CD4-positive, alpha-beta T cell treated with Interferon gamma for 1 hour (primary cell): ENCODE measurements at places on chromosomes 3 and 15.

DNA sequence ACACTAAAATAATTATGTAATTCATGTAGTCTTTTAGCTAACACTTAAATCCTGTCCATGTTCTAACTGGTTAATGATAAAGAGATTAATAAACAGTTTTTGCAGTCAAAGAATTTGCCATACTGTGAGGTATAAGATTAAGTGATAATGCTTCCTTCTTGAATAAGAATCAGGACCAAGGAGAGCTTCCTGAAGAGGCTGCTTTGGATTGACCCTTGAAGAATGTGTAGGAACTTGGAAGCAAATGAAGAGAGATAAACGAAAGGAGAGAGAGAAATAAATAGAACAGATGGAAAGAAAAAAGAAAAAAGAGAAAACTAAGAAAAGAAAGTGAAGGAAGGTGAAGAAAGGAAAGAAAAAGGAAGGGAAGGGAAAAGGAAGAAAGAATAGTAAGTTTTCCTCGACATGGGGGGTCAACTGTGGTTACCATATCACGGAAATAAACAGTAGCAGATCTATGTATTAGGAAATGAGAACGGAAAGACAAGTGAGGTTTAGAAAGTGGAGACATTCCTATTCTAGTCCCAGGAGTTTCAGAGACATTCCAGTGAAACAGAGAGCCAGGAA, 539.8 kb downstream of the FGF12 start:
- DNase-seq: no peak

GRCh38 chr15:38085114-38085513, 150.7 kb downstream of the TMCO5A start:
- peak; percentile 46 for DNase-seq

- no peak for DNase-seq
These were observed 74.1 kb downstream of the ZNF280D start for GRCh38 chr15:56659197-56659596.

DNA sequence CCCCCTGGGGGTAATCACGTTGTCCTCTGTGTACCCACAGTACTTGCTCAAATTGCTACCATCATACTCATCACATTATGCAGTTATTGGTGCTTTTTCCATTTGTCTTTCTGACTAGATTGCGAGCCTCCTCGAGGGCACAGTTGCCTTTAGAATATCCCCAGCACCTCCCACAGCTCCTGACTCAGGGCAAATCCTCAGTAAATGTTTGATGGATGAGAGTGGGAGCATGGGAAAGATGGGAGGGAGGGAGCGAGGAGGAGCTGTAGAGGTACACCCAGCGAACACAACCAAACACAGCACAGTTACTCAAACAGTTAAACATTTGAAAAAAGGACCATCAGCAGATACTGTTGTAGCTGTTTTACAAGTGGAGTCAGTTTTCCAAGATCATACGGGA, 27.9 kb downstream of the SIDT1 start:
- DNase-seq: no peak

DNA sequence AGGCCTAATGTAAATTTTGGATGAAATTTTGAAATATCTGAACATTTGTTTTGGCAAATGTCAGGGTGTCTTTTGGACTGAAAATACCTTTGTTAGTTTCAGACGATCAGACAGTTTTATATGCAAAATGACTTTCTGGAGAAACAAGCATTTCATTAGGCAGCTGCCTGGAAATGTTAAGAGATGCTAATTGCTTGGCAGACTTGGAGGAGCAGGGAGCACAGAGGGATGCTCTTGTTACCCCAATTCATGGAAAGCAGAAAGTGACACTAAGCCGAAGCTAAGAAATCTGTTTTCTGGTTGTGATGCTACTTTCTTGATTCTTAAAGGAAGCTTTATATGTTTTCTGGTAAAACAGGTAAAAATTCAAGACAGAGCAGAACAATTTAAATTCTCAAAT, 204.3 kb upstream of the GBE1 start:
- no peak for DNase-seq

DNA sequence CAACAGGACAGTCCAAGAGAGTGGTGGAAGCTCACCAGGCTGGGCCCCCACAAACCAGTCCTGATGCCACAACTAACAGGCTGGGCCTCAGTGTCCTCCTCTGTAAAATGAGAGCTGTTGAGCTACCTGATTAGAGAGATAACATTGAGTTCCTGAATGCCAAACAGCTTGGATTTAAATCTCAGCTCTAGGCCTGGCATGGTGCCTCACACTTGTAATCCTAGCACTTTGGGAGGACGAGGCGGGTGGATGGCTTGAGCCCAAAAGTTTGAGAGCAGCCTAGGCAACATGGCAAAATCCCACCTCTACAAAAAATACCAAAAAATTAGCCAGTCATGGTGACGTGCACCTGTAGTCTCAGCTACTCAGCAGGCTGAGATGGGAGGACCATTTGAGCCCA, 20.1 kb upstream of the TMCC1 start:
- no peak for DNase-seq

DNA sequence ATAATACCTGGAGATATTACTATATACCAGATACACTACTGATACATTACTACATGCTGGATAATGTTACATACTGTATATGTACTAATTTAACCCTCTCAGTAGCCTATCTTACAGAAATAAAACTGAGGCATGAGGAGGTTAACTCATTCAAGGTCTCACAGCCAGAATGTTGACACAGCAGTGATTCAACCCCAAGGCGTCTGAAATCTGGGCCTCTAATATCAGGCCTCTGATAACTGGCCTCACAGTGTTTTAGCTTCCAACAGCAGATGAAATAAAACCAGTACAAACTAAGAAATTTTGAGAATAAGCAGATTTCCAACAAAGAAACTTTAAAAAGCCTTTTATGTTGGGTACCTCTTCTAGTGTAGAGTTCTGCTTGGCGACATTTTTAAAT, 23.4 kb downstream of the DZIP1L start:
- DNase-seq: no peak

GRCh38 chr15:71313806-71314205, 198.5 kb downstream of the THSD4 start:
- DNase-seq: no peak

- no peak for DNase-seq
These were observed 503.4 kb upstream of the NECTIN3 start for GRCh38 chr3:110568246-110568645.

- no peak for DNase-seq
These were observed 337.9 kb upstream of the KCNMB2 start for GRCh38 chr3:178198329-178198728.

DNA sequence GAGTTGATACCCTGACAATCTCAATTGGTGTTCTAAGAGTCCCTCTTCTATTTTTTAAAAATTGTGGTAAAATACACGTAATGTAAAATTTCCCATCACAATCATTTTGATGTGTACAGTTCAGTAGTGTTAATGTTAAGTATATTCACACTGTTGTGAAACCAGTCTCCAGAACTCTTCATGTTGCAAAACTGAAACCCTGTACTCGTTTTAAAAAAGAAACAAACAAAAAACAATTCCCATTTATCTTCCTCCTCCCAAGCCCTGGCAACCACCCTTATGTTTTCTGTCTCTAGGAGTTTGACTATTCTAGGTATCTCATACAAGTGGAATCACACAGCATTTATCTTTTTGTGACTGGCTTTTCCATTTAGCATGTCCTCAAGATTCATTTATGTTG, 28.7 kb upstream of the ALPK3 start:
- DNase-seq: no peak

DNA sequence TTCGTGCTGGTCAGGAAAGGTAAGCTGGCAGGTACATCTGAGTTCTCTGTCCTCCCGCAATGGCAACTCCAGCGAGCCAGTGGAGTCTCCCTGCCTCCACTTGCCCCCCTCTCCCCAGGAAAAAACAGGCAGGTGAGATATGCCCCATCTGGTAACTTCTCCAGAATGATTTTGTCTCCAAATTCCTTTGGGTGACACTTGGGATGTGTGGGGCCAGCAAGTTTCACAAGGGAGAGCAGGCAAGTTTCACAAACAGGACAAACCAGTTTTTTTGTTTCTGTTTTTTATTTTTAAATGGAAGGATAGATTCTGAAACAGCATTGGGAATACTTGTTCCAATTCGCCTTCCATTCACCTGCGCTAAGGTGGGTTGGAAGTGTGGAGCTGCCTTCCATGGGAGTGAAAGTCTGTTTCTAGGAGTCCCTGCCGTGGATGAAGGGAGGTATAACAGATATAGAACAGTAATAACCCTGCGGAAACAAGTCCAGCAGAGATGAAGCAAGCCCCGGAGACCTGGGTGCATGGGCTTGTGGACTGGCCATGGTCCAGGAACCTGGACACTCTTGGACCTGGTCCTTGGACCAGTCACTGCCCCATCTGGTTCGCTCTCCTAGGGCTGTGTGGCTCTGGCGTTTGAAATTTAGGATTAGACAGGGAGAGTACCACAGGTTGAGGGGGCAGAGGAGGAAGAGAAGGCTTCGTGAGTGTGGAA, 22.9 kb upstream of the KIF23 start:
- no peak for DNase-seq

- no peak for DNase-seq
These were observed 1227.6 kb upstream of the EPHA6 start for GRCh38 chr3:95586754-95587153.

- no peak for DNase-seq
These were observed 4.6 kb upstream of the LMOD3 start for GRCh38 chr3:69126999-69127398.

DNA sequence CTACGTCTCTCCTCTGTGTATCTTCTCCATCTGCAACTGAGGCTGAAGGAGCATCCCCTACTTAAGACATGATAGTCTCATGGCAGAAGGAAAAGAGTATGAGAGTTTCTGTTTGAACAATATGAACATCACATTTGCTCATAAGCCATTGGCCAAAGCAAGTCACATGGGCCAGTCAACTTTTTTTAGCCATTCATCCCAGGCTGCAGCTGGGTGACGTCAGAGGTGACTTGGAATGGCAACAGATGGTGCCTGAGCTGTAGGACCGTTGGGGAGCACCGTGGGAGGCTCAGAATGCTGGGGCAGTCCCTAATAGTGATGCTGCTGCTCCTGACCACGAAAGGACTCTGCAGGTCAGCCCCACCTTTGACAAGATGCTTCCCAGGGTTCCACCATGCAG, 58.7 kb downstream of the CRTC3 start:
- DNase-seq: no peak

DNA sequence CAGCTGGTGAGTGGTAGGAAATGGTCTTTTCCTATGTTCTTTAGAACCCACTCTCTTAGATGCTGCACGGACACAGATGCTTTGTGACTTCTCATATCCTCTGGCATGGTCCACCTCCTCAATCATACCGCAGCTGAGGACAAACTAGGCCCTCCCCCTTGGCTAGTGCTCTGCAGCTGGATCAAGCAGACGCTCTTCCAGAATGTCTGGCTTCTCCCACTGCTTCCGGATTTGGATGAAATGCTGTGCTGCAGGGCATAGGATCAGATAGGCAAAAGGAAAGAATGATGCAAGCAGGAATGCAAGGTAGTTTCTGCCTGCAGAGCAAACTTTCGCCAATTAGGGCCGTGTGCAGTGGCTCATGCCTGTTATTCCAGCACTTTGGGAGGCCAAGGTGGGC, 75.7 kb upstream of the SLC4A7 start:
- DNase-seq: no peak

GRCh38 chr15:57364282-57365007, 11.9 kb upstream of the CGNL1 start:
- DNase-seq: no peak

DNA sequence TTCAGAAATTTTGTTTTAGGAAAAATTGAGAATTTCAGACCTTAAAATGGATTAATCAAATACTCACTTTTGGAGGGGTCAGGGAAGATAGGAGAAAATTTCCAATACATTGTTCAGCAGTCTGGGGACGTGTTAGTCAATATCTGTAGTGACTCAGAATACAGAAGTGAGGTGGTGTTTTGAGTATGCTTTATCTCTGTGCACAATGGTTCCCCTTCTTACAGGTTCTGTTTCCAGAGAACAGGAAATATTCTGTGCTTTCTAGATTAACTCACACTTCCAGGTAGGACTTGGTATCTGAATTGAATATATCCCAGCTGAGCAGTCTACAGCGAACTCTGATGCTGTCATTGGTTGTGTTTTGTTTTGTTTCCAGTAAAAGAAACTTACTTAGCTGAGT, 30.7 kb upstream of the CCDC54 start:
- DNase-seq: no peak

DNA sequence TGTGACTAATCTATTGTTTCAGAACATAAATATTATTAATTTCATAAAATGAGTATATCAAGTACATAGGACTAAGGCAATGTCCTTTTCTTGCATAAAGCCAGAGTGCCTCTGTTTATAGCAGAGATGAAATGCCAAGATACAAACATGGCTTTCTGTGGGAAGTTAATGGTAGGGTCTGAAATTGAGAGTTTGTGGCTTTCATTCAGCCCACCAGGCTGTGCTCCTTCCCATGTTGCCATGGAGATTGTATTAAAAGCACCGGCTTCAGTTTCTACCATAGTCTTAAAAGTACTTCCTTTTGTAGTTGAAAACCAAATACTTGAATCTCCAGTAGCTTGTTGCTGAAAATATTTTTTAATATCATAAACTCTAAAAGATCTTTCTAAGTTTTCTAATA, 114.0 kb downstream of the LRRC28 start:
- no peak for DNase-seq

DNA sequence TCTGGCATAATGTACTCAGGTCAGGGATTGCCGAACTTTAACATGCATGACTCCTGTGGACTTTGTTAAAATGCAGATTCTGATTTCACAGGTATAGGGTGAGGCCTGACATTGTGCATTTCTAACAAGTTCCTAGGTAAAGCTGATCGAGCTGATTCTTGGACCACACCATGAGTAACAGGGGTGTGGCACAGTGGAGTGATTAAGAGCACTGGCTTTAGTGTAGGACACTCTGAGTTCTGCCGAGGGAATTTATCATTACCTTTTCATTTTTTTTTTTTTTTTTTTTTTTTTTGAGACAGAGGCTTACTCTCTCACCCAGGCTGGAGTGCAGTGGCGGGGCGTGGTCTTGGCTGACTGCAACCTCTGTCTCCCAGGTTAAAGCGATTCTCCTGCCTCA, 169.3 kb downstream of the ADAMTS9 start:
- DNase-seq: no peak

DNA sequence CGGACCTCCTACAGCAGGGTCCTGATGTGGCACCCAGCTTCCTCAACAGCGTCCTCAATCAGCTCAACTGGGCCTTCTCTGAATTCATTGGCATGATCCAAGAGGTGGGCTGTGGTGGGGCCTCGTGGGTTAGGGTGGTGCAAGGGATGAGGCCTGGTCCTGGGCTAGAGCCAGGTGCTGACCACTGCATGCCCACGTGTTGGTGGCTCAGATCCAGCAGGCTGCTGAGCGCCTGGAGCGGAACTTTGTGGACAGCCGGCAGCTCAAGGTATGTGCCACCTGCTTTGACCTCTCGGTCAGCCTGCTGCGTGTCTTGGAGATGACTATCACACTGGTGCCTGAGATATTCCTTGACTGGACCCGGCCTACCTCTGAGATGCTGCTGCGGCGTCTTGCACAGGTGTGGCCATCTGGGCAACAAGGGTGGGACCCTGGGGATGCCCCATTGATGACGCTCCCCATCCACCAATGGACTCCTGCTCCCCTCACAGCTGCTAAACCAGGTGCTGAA, 3.8 kb downstream of the AMIGO3 start:
- no peak for DNase-seq

GRCh38 chr3:72288955-72289691, 504.2 kb upstream of the PROK2 start:
- no peak for DNase-seq
